ENCODE measurements at places on chromosomes 12 and 14.

DNA sequence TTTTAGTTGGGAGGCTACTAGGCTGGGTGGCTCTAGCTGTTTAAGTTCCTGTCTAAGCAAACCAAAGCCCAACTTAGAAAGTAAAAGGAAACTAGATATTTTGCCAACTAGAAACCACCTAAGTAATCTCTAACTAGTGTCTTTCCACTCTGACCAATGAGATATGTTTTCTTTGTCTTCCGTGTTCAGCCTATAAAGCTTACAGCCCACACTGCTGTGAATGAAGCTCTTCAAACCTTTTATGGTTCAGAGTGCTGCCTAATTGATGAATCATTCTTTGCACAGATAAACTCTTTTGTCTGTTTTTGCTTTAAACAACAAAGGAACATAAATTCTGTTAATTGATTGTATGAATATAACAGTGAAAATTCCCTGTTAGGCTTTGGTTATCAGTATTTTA lies 66.1 kb downstream of the FUT8 start:
- no peak for DNase-seq

DNA sequence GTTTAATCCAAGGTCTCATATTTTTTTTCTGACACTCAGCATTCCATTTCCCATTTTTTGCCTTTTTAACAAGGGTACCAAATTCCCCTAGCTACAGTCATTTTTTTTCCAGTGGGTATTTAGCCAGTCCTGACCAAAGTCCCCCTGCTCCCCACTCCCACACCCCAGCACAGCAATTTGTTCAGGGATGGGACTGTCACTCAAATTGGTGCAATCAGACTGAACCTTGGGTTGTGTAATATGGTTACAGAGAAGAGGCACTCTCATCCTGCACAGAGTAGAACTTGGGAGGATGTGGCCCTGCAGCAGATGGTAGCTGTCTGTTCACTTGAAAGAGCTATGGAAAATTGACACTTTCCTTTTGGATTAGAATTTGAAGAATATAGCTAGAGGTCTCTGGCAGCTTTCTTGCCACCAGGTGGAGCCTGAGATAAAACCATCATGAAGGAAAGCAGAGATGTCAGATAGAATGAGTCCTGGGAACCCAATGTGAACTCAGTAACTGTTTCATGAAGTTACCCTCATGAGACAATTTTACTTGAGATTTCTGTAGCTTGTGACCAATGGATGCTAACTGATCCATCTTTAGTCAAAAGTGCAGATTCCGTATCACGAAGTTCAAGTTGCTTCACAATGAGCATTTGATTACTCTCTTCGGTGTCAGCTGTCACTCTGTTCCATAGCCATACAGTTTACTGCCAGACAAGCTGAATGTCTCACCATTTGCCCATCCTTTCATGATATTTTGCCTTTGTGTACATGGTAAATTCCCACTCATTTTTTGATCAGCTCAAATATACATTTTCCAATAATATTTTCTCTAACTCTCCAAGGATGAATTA lies 394.0 kb upstream of the SYT1 start:
- DNase-seq = no peak

DNA sequence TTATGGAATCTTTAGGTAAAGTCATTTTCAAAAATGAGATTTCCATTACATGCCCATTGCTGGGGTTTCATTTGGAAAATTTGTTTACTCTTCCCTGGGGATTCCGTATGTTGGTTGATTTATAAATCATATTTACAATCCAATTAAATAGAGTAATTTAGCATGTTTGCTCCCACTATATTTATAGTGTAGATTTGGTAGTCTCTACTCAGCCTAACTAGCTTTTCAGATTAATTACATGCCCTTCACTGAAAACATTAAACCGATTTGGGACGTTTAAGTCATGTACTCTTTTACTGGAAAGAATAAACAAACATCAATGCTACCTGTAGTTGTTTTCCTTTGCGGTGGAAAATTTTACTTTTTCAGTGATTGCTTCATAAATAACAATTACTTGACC lies 10.4 kb downstream of the PAX9 start:
- no peak for DNase-seq

DNA sequence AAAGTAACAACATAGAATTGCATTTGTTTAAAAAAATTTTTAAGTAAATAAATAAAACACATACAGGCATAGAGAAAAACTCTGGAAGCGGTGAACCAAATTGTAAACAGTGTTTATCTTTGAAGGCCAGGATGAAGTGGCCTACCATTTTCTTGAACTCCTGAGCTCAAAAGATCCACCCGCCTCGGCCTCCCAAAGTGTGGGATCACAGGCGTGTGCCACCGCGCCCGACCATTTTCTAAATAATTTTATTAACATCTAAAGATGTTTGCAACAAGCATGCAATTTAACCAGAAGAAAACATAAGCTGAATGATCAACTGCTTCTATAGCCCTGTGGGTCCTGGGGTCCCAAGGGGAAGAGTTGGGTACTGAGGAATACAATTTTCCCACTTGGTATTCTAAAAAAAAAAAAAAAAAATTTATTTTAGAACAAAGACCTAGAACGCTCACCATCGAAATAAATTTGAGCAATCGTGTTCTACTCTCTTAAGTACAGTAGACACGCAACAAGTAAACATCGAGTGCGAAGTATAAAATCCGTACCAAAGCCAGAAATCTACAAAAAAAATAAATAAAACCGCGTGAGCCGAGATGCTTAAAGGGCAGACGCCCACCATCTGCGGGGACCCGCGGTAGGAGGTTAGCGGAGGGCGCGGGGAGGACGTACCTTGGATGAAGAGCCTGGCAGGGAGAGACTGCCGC lies 484 bp downstream of the MIS18BP1 start:
- no peak for DNase-seq

DNA sequence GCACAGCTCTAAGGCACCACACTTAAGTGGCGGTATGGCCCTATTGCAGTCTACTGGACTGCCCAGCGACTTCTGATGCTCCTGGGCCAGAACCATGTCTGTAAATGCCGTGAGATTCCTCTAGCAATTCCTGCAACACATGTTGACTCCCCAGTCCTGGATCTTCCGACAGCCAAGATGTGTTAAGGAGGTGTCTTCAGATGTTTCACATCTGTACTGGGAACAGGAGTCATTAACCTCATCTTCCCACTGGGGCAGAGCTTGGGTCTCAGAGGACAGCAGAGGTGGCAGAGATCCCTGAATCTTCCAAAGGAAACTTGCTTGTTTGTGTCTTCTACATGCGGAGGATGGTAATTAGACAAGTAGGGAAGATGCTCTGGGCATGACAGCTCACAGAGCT lies 8.2 kb downstream of the TMEM120B start:
- no peak for DNase-seq

GRCh38 chr14:92122351-92122677 lies 545 bp downstream of the CPSF2 start:
- DNase-seq = peak; percentile 16
